ENCODE measurements at places on chromosomes 12 and 14. TPM values are rescaled to one million over a fixed set of nuclear protein-coding genes. Genes with fewer than 3 reads are reported as not detected.

GRCh38 chr12:40146800-40147797 is 41.2 kb upstream of the SLC2A13 start:
- DNase-seq = peak; percentile 25
- H3K4me1 ChIP-seq = no peaks in the 10 kb centered on the region
- H3K4me3 ChIP-seq = no peak overlapping the region
- H3K27me3 ChIP-seq = no peaks in the 10 kb centered on the region
- no peaks in the 10 kb centered on the region for H3K36me3 ChIP-seq

DNA sequence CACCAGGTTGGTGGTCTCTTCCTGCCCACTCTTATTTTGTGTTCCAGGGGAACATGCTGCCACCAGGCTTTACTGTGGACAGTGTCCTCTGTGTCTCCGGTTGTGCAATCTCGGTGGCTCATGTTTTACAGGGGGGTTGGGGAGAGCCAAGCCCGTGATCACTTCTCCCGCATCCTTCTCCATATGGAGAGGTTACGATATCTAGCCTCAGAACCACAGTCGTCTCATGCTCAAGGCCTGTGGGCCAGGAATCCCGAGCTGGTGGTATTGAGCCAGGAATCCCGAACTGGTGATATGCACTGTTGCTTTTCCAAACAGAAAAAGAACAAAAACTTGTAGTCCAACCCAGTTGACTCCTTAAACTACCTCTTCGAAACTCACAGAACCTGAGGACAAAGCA is 37.0 kb upstream of the INF2 start:
- no peak overlapping the region for H3K4me3 ChIP-seq
- H3K4me1 ChIP-seq = peaks cover 10% of the 10 kb centered on the region
- no peaks in the 10 kb centered on the region for H3K36me3 ChIP-seq
- no peak for DNase-seq
- H3K27ac ChIP-seq = no peak overlapping the region

The CPNE6 gene
- not detected for total RNA-seq

The ZNF84 gene
- 18.1 TPM for total RNA-seq

The HOXC6 gene
- total RNA-seq = 0.40 TPM

DNA sequence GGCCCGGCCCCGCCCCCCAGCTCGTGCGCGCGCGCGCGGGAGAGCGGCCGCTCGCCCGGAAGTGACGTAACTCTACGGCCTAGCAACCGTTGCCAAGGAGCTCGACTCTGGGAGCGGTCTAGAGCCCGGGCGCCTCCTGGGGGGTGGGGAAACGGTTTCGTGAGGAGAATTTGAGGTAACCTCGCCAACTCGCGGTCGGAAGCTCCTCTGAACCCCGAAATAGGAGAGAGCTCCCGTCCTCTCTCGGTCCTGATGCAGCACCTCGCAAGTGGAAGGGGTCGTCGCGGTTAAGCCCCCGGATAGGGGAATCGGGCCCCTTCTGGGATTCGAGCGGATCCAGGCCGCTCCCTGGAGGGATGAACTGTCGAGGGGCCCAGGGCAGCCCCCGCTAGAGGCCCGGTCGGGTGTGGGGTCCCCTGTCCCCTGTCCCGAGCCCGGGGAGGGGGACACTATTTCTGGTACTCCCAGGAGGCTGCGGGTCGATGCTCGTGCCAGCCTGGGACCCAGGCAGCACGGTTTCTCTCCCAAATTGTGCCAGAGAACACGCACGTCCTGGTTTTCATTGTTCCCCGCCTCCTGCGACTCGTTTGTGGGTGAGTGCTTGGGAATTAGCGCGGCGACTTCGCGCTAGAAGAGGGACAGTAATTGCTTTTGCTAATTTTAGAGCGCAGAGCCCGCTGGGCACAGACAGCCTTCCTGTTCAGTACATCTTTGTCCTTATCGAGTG is at the start of gene IFT81:
TSS of gene IFT81 (plus strand) at position 89 of the 727 bp plus-strand sequence. CDS start 3,024 bp downstream, outside the sequence.
- H3K27ac ChIP-seq = peak within 1 kb of the TSS; percentile 85
- H3K4me3 ChIP-seq = peak within 1 kb of the TSS; percentile 94
- H3K4me1 ChIP-seq = peaks cover 10% of the 10 kb centered on the region
- H3K27me3 ChIP-seq = no peaks in the 10 kb centered on the region
- peaks cover 2% of the 10 kb centered on the region for H3K36me3 ChIP-seq

The SERPINA10 gene
- total RNA-seq = not detected

- no peaks in the 10 kb centered on the region for H3K36me3 ChIP-seq
- no peaks in the 10 kb centered on the region for H3K4me1 ChIP-seq
- H3K27me3 ChIP-seq = no peaks in the 10 kb centered on the region
- no peak for DNase-seq
- no peak overlapping the region for H3K4me3 ChIP-seq
- no peak overlapping the region for H3K27ac ChIP-seq
Measured at GRCh38 chr12:97985834-97986233, 523.2 kb downstream of the RMST start.

GRCh38 chr14:83164016-83164415 is 1630.4 kb upstream of the SEL1L start:
- H3K4me1 ChIP-seq = no peaks in the 10 kb centered on the region
- H3K4me3 ChIP-seq = no peak overlapping the region
- H3K27me3 ChIP-seq = no peaks in the 10 kb centered on the region
- no peak overlapping the region for H3K27ac ChIP-seq
- no peaks in the 10 kb centered on the region for H3K36me3 ChIP-seq

The ARHGEF25 gene
- 78.6 TPM for total RNA-seq

The MMP19 gene
- total RNA-seq = 22.2 TPM

The NYNRIN gene
- 10.6 TPM for total RNA-seq

GRCh38 chr12:109053382-109054123 is 1.2 kb downstream of the USP30 start:
- H3K27ac ChIP-seq = peak overlapping the region; percentile 93
- no peak for DNase-seq
- no peaks in the 10 kb centered on the region for H3K27me3 ChIP-seq
- H3K36me3 ChIP-seq = no peaks in the 10 kb centered on the region
- H3K4me3 ChIP-seq = peak overlapping the region; percentile 96

DNA sequence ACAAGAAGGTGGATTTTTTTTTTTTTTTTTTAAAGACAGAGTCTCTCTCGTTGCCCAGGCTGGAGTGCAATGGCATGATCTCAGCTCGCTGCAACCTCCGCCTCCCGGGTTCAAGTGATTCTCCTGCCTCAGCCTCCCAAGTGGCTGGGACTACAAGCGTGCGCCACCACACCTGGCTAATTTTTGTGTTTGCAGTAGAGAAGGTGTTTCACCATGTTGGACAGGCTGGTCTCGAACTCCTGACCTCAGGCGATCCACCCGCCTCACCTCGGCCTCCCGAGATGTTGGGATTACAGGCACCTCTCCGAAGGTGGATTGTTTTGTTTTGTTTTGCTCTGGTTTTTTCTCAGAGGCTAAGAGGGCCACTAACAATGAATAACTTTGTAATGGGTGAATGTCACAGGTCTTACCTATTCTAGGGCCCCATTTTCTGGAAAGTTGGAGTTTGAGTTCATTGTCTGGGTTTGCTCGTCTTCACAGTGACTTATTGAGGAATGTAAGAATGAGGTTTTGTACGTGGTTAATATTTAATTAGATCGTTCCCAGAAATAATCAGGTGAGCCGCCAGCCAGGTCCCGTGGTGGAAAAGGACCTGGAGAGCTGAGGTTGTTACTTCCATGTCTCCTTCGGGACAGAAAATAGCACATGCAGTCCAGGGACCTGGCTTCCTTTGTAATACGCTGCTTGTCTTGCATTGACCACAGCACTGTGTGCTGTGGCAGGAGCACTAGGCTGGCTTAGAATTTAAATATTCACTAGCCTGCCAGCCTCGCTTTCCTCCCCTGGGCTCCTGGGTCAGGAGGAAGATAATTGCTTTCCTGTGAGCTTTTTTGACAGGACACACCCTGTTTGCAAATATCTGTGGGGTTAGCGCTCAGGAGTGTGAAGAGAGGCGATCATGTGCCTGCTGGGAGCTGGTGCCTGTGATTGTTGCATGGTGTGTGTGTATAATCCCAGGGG is 2.3 kb downstream of the HIP1R start:
- no peaks in the 10 kb centered on the region for H3K27me3 ChIP-seq
- H3K36me3 ChIP-seq = no peaks in the 10 kb centered on the region
- DNase-seq = no peak
- H3K4me1 ChIP-seq = peaks cover 62% of the 10 kb centered on the region
- H3K4me3 ChIP-seq = no peak overlapping the region

The ABHD12B gene
- total RNA-seq = 0.44 TPM

DNA sequence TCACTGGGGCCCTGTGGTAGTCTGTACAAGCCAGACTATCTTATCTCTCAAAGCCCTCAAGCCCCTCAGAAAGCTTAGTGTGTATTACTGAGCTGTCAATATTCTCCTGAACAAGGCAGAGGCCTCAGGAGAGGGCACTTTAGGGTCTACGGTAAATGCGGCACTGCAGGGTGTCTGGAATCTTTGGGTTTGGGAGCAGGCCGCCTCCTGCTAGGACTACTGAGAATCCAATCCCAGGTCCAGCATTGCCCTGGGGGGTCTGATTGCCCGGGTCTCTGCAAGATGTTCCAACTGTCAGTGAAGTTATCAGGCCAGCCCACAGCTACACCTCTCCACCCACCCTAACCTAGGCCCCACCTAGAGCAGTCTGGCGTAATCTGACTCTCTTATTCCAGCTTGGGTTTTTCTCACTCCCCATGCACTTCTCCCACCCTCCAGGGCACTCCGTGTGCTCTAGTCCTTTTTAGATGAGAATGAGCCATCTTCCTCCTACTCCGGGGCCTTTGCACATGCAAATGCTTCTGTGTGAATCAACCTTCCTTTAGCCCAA is 4.3 kb upstream of the ZFP36L1 start:
- H3K4me1 ChIP-seq = peaks cover 12% of the 10 kb centered on the region
- no peaks in the 10 kb centered on the region for H3K36me3 ChIP-seq
- H3K4me3 ChIP-seq = no peak overlapping the region
- DNase-seq = peak; percentile 20

DNA sequence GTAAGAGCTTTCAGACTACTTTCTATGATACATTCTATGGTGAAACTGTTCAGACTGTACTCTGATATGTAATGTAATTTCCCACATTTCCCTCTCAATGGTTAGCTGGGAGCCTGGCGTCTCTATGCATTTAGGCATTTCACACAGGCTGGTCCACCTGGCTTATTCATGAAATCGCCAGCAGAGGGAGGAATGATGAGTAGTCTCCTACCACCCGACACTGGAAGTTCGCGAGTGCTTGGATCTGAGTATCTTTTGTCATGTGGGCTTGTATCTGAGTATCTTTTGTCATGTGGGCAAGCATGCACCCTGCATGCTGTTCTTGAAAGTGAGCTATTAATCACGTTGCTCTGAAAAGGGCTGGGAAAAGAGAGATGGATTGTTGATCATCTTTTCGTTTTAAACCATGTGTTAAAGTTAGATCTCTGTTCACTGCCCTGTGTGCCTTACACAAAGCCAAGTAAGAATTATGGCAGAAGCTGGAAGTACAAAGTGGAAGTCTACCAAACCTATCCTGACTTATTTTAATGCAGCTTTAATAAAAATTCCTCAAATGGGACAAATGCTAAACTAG is 235.0 kb downstream of the ATP23 start:
- H3K27me3 ChIP-seq = no peaks in the 10 kb centered on the region
- H3K36me3 ChIP-seq = no peaks in the 10 kb centered on the region
- H3K27ac ChIP-seq = no peak overlapping the region
- H3K4me1 ChIP-seq = no peaks in the 10 kb centered on the region
- no peak overlapping the region for H3K4me3 ChIP-seq

- DNase-seq = no peak
- H3K27me3 ChIP-seq = peaks cover 36% of the 10 kb centered on the region
- H3K4me3 ChIP-seq = peak overlapping the region; percentile 34
- H3K36me3 ChIP-seq = no peaks in the 10 kb centered on the region
- H3K27ac ChIP-seq = peak overlapping the region; percentile 66
Measured at GRCh38 chr12:51847643-51848325, 734 bp downstream of the FIGNL2 start.

The CEBPE gene
- not detected for total RNA-seq

GRCh38 chr12:50058743-50059312 is 1.4 kb downstream of the ASIC1 start:
- H3K4me1 ChIP-seq = peaks cover 30% of the 10 kb centered on the region
- H3K27ac ChIP-seq = no peak overlapping the region
- no peaks in the 10 kb centered on the region for H3K36me3 ChIP-seq

DNA sequence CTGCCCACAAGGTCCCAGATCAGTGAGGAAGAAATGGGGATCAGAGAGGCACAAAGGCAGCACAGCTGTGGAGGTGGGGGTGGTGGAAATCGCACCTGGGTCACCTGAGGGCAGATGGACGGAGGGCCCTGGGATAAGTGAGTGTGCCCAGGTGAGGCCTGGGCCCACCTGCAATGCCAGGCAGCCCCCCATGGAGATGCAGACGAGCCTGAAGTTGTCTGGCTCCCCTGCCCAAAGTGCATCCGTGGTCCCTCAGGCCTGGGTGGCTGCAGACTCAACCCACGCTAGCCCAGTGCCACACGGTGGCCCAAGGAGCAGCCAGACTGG is 84.9 kb downstream of the NCOR2 start:
- peaks cover 75% of the 10 kb centered on the region for H3K36me3 ChIP-seq
- DNase-seq = no peak
- H3K27ac ChIP-seq = no peak overlapping the region

GRCh38 chr12:91100906-91101305 is 10.4 kb downstream of the LUM start:
- no peaks in the 10 kb centered on the region for H3K36me3 ChIP-seq
- H3K4me3 ChIP-seq = no peak overlapping the region
- H3K27me3 ChIP-seq = no peaks in the 10 kb centered on the region
- DNase-seq = no peak

The SRRM4 gene
- 0.03 TPM for total RNA-seq

The GYS2 gene
- total RNA-seq = not detected

- H3K27me3 ChIP-seq = no peaks in the 10 kb centered on the region
- no peak overlapping the region for H3K4me3 ChIP-seq
- no peaks in the 10 kb centered on the region for H3K4me1 ChIP-seq
- H3K36me3 ChIP-seq = no peaks in the 10 kb centered on the region
Measured at GRCh38 chr14:105507247-105507646, 16.2 kb downstream of the TEDC1 start.

The STXBP6 gene
- 27.5 TPM for total RNA-seq

- H3K27ac ChIP-seq = no peak overlapping the region
- H3K4me3 ChIP-seq = no peak overlapping the region
- no peak for DNase-seq
- no peaks in the 10 kb centered on the region for H3K36me3 ChIP-seq
Measured at GRCh38 chr12:75489613-75490210, 9.2 kb downstream of the GLIPR1 start.

The LRR1 gene
- 8.6 TPM for total RNA-seq

- no peak for DNase-seq
- no peak overlapping the region for H3K27ac ChIP-seq
- no peaks in the 10 kb centered on the region for H3K36me3 ChIP-seq
- H3K4me1 ChIP-seq = no peaks in the 10 kb centered on the region
Measured at GRCh38 chr12:19627719-19628118, 188.4 kb downstream of the AEBP2 start.

GRCh38 chr14:23950411-23951135 is 3.0 kb upstream of the DHRS4 start:
- H3K4me3 ChIP-seq = no peak overlapping the region
- H3K27ac ChIP-seq = no peak overlapping the region
- no peaks in the 10 kb centered on the region for H3K27me3 ChIP-seq
- DNase-seq = no peak

GRCh38 chr14:102316338-102316742 is 3.2 kb upstream of the ZNF839 start:
- H3K27me3 ChIP-seq = no peaks in the 10 kb centered on the region
- peaks cover 50% of the 10 kb centered on the region for H3K4me1 ChIP-seq
- DNase-seq = no peak
- H3K4me3 ChIP-seq = peak overlapping the region; percentile 66

- no peak overlapping the region for H3K4me3 ChIP-seq
- H3K36me3 ChIP-seq = no peaks in the 10 kb centered on the region
- no peak overlapping the region for H3K27ac ChIP-seq
- no peaks in the 10 kb centered on the region for H3K27me3 ChIP-seq
- DNase-seq = no peak
Measured at GRCh38 chr12:130493951-130494350, 156.3 kb downstream of the PIWIL1 start.

The MIP gene
- not detected for total RNA-seq

The FBLN5 gene
- total RNA-seq = 53.8 TPM

- peaks cover 8% of the 10 kb centered on the region for H3K4me1 ChIP-seq
- H3K27ac ChIP-seq = no peak overlapping the region
- H3K4me3 ChIP-seq = no peak overlapping the region
- no peak for DNase-seq
- H3K36me3 ChIP-seq = peaks cover 30% of the 10 kb centered on the region
- no peaks in the 10 kb centered on the region for H3K27me3 ChIP-seq
Measured at GRCh38 chr12:123475246-123475703, 17.3 kb downstream of the SNRNP35 start.
